ENCODE measurements at places on chromosomes 2 and 18.

- no peak for DNase-seq
These were observed 115.9 kb upstream of the CD302 start for GRCh38 chr2:159913900-159914299.

GRCh38 chr18:76686737-76687231 lies 135.6 kb upstream of the ZNF236 start:
- peak; percentile 69 for DNase-seq

DNA sequence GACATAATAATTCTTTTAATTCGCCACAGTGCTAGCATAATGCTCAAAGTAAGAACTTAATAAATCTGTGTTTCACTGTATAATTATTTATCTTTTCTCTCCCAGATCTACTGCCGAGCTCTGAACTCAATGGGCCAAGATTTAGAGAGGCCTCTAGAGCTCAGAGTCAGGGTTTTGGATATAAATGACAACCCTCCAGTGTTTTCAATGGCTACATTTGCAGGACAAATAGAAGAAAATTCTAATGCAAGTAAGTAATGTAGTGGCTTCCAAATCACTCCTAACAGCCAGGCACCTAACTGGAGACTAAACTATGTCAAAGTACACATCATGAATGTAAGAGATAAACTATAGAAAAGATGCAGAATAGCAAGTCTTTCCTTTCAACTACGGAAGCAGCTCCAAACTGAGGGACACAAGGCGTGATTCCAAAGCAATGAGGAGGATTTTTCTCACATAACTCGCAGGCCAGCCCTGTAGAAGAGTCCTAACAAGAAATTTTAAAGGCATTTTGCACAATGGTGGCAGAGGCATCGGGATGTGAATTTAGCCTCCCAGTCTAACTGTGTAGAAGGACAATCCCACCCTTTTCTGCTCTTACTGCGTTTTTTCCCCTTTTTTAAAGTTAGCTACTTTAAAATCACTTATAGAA lies 12.0 kb downstream of the DSG1 start:
- DNase-seq: no peak

DNA sequence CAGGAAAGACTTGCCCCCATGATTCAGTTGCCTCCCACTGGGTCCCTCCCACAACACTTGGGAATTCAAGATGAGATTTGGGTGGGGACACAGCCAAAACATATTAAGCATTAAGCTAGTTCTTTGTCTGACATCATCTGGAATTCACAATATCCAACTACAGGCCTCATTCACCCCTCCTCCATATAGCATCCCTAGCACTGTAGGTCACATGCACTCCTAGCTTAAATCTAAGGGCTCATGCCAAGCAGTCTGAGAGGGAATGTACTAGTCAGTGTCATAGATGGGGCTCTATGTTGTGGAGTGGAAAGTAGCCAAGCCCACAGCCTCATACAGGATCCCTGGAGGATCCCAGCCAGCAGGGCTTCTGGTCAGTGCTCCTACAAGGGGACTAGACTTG lies 92.1 kb downstream of the IRS1 start:
- DNase-seq: no peak

DNA sequence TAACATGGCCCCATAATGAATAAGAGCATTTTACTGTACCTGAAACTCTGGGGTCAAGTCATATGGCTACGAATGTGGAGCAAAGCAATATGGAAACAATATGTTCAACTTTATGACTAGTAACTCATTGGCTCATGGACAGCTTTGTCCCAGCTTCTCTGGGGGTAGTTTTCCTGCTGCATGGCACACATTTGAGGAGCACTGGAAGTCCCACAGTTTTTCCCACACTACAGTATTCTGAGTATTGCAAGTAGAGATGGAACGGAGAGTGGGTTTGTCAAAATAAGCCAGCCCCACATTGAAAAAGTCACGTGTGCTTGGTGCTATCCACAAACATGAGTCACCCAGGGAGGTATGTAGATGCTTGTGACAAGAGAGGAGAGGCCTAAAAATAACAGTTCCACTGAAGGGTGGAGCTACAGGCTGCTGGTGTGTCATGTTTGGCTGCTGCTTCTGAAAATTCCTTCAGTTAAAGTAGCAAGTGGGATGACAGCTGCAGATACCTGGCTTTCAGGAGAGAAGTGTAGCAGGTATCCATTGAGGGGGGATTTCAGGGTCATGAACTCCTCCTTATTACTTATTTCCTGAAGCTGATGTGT lies 48.2 kb upstream of the CTAGE1 start:
- peak; percentile 67 for DNase-seq

DNA sequence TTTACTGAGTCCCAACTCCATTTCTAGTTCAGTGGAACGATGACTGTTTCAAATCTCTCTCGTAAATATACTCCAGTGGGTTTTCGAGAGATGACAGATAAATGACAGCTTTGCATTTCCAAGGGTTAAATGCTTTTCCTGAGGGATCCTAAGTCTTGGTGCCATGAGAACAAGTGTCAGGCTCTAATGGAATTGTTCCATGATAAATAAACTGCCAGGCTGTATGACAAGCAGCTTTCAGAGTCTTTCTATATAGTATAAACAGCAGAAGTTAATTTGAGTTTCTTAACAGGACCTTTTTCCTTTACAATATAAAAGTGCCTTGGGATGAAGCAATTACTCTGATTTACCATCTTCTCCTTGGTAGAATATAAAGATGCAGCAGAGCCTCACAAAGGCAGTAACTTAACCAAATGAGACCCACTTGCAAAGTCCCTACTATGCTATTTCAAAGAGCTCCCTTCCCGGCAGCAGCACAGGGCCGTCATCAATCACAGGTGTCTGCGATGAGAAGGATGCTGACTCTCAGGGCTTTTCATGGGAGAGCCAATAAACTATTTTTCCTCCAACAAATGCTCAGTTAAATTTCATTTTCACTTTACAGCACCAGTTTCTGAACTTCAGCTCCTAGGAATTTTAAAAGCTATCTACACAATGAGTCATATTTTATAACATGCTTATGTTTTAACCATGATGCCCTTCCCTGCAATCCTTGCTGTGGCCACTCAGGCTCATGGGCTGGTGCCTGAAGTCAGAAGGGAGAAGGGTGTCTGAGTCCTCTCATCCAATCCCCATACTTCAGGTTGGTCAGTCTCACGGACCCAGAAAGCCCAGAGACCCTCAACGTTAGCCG lies 123.8 kb downstream of the AFF3 start:
- DNase-seq: no peak

DNA sequence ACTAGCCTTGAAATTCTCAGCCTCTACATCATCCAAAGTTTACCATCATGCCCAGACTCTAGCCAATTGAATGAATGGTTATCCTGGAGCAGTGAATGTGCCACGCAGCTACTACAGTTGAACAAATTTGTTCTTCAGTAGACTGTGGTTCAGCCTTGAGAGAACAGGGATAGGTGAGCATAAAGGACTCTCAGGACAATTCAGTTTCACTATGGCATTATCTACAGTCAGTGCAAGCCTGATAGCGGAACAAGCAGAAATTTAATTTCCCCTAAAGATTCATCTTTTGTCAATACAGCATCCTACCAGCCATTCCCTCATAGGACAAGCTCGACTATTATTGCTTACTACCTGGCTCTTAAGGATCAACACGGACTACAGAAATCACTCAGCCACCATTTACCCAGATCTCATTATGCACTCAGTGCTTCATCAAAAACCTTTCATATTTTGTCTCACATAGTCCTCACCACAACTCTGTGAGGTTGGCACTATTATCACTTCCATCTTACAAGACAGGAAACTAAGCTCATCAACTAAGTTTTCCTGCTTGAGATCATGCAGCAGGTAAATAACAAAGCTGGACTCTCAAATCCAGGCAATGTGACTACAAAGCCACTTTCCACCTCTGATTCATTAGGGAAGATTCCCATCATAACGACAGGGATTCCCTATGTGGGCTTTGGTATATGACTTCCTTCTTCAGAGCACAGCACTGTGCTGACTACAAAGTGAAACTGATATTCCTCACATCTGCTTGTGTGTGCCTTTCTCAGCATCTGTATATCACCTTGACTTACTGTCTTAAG lies 181.5 kb upstream of the ACVR2A start:
- no peak for DNase-seq

GRCh38 chr18:29979881-29980280 lies 1062.7 kb downstream of the DSC3 start:
- DNase-seq: no peak

- no peak for DNase-seq
These were observed 108.5 kb upstream of the COL3A1 start for GRCh38 chr2:188865681-188866080.

- DNase-seq: no peak
These were observed 949 bp downstream of the CDC42EP3 start for GRCh38 chr2:37670378-37671008.

All from mucosa of gallbladder (tissue), 1 donor.